Mesendoderm (in vitro differentiated cells): ENCODE measurements at places on chromosomes 7 and 10.

- DNase-seq, result no peak
Measured at GRCh38 chr7:158812684-158813083, 16.6 kb downstream of the ESYT2 start.

- no peak for DNase-seq
Measured at GRCh38 chr7:32947420-32947983, 9.7 kb upstream of the FKBP9 start.

- no peak for DNase-seq
Measured at GRCh38 chr7:82345886-82346285, 97.7 kb downstream of the CACNA2D1 start.

- DNase-seq, result no peak
Measured at GRCh38 chr10:91610444-91610843, 22.4 kb downstream of the PPP1R3C start.

- DNase-seq, result peak; percentile 77
Measured at GRCh38 chr10:17238445-17239291, 10.6 kb downstream of the VIM start.

DNA sequence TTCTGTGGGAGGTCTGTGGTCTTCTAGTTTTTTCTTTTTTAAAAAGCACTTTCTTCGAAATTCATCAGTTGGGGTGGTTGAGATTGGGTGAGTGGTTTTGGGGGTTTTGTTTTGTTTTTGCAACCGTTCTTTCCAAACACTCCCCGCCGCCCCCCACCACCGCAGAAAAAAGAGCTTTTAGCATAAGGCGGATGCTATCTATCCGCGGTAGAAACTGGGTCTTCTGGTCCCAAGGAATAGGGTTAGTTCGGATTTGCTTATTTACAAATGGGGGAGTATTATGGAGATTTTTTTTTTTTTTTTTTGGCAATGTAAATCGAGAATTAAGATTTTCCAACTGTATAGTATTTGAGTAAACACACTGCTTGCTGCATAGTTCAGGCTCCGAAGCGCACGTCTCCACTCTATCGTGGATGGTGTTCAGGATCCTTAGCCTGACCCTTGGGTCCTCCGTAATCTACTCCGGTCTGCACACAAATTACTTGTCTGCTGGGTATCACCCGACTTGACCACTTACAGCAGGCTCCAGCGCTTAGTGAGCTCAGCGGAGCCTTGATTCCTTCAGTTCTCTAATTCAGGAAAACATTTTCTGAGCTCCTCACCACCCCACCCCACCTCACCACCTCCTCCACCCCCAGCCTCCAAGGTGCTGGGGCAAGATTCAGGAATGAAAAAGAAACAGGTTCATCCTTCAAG, 757 bp upstream of the NRCAM start:
- DNase-seq, result peak; percentile 26

DNA sequence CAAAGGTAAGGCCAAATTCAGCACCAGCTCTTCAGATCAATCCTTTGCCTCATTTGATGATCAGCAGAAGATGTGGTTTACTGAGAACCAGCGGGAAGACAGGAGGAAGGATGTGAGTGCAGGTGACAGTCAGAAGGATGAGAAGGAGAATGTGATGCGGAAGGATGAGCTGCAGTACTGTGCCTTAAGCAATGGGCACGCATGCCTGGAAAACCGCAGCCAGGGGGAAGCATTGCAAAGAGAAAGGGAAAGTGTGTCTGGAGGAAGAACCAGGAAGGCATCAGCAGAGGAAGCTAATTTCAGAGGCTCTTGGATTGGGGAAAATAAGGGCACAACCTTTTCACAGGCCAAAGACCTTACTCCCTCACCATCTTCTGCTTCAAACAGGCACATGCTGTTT, 25.7 kb downstream of the C10orf71 start:
- DNase-seq, result peak; percentile 62

DNA sequence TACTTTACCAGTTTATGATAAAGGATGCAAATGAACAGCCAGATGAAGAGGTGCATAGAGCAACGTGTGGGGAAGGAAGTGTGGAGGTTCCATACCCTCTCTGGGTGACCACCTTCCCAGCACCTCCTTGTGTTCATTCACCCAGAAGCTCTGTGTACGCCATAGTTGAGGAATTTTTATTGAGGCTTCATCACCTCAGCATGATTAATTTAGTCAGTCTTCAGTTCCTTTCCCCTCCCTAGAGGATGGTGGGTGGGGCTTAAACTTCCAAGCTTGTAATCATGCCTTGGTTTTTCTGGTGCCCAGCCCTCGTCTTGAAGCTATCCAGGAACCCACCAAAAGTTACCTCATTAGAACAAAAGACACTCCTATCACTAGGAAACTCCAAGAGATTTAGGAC, 162.7 kb downstream of the PLCE1 start:
- no peak for DNase-seq

DNA sequence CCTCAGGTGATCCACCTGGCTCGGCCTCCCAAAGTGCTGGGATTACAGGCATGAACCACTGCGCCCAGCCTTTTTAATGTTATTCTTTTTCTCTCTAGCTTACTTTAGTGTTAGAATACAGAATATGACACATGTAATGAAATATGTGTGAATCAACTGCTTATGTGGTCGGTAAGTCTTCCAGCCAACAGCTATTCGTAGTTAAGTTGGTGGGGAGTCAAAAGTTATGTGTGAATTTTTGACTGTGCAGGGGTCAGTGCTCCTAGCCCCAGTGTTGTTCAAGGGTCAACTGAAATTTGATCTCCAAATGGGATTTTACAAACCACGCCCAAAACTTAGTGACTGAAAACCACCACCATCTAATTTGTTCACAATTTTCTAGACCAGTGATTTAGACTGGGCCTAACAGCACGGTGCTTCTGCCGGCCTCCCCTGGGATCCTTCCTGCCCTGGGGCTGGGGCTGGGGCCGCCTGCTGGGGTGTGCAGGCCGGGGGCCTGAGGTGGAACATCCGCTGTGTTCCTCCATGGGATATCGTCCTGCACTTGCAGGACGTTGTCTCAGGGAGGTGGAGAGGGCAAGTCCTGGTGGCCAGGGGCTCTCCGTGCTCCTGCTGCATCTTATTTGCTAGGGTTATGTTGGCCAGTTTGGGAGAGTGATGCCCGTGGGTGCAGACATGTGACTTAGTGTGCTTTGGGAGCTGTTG, 24.5 kb upstream of the GRB10 start:
- DNase-seq, result no peak

DNA sequence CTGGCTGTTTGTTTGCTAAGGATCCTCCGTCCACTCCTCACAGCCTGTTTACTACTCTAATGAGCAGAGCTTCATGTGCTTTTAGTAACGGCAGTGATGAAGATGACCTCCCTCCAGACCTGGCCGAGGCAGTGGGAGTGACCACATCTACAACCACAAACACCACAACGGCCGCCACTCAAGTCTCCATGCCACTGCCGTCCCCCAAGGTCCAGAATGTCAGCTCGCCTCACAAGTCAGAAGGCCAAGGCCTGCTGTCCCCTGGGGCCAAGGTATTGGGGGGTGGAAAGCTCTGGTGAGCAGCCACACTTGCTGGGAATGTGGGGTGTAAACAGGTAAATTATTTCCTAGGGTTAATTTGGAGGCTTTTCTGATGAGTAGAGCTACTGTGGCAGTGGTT, 926.4 kb downstream of the IPMK start:
- no peak for DNase-seq

DNA sequence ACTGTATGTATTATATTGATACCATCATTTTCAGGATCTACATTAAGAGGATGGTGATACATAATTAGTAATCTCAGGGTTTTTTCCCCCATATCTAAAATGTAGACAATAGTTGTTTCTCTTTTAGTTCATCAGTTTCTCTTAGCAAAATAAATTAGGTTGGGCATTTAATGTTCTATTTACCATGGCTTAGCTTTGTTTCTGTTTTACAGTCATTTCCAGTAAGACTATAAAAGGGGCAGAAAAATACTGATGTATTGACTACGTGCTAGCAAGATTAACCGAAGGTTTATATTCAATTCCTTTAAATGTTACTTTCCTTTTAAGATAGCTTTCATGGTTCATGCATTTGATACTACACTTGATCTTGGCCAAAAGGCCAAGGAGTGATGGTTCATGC, 26.2 kb downstream of the SUV39H2 start:
- DNase-seq, result no peak

- DNase-seq, result no peak
Measured at GRCh38 chr7:151900986-151901621, 24.2 kb upstream of the PRKAG2 start.

- no peak for DNase-seq
Measured at GRCh38 chr7:81692146-81692905, 77.5 kb downstream of the HGF start.

GRCh38 chr10:69451784-69452251, 553 bp downstream of the TSPAN15 start:
- DNase-seq, result peak; percentile 33

DNA sequence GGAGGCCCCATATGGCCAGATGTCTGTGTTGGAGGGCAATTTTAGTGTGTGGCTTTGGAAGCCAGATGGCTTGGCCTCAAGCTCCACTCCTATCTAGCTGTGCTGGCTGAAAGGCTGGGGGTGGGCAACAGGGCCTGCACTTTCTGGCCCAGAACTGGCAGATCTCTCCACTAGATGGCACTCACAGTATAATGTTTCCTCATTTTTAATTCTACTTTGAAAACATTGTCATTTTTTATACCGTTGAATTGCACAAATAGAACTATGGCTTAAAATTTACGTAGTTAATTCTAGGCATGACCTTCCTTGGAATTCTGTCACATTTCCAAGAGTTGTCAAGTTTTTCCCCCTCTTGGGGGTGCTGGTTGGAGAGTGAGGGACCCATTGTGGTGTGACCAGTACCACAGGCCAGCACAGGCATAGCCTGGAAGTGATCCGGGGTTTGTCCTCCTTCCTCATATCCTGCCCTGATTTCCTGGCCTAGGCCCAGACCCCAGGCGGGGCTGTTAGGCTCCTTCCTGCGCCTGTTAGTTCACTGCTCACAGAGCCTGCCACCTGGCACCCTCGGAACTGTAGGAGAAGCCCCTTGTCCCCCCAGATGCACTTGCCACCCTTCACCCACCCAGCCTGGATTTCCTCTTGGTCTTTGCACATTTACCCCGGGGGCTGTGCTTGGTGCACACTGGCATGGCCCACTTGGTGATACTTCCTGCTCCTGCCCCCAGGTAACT, 52.8 kb downstream of the ARHGAP22 start:
- peak; percentile 49 for DNase-seq

DNA sequence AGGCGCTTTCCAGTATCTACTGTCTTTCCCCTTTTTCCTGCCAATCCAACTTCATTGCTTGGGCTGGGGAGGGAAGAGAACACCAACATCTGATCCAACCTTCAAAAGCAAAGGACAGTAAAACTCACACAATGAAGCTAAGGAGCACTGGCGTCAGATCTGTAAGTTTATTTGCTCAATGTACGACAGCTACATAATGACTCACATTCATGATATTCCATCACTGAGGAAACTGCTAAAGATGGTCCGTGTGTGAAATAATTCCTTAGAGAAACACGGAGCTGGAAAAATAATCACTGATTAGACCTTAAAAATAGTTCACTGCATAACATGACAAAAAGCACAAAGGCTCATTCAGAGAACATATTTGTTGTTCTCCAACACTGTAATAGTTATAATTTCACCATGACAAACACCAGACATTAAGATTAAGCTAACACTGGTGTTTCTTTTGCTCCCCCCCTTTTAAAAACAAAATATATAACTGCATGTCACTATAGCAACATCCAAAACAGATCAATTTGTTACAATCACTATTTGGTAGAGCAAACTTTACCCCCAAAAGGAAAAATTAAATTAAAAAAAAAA, 24.3 kb downstream of the HSPB1 start:
- no peak for DNase-seq
